A549 (cell line): ENCODE measurements at places on chromosomes 16 and 17. TPM values are rescaled to one million over a fixed set of nuclear protein-coding genes. Genes with fewer than 3 reads are reported as not detected.

GRCh38 chr16:19831678-19832077, 53.0 kb downstream of the GPRC5B start:
- DNase-seq, result no peak

- no peak for DNase-seq
Measured at GRCh38 chr17:35748341-35748841, 4.6 kb downstream of the GAS2L2 start.

GRCh38 chr16:81601601-81602255, 157.1 kb downstream of the CMIP start:
- DNase-seq, result no peak

GRCh38 chr16:75485230-75486013, 9.8 kb downstream of the CHST6 start:
- DNase-seq, result no peak

- DNase-seq, result no peak
Measured at GRCh38 chr16:5603836-5604235, 506.2 kb upstream of the EEF2KMT start.

GRCh38 chr16:25785361-25785760, 93.6 kb downstream of the HS3ST4 start:
- no peak for DNase-seq

GRCh38 chr16:85650844-85651628, 37.7 kb downstream of the GINS2 start:
- no peak for DNase-seq

DNA sequence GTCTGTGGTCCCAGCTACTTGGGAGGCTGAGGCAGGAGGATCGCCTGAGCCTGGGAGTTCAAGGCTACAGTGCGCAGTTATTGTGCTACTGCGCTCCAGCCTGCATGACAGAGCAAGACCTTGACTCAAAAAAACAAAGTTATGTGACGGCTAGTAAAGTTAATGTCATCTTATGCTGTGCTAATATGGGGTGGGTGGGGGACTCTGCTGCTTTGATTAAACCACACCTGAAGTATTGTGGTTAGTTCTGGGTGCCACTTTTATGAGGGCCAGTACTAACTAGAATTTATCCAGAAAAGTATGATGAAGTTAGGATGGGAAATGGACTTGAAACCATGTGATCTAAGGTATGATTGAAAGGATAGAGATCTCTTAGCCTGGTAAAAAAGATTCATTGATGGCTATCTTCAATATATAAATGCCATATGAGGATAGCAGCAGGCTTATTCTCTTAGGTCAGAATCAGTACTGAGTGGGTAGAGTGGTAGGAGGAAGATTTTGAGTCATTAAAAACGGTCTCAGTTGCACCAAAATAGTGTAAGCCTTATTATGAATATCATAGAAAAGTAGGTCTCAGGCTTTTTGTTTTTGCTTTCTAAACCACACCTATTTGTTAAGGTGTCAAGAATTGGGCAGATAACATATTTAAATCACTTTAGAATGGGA, 5.6 kb downstream of the WSB1 start:
- DNase-seq, result no peak

- DNase-seq, result no peak
Measured at GRCh38 chr16:51111759-51112158, 39.3 kb downstream of the SALL1 start.

DNA sequence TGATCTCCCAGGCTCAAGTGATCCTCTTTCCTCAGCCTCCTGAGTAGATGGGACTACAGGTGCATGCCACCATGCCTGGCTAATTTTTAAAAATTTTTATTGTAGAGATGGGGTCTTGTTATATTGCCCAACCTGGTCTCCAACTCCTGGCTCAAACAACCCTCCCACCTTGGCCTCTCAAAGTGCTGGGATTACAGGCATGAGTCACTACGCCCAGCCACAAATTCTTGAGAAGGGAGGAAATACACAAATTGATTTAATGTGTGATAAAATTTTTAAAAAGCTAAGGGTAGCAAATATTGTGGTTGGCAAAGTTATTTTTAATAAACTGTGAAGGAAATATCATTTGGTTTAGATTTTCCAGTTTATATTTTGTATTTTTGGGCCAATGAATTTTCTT, 9.6 kb downstream of the ITGAD start:
- no peak for DNase-seq

The PLXDC1 gene
- polyA plus RNA-seq, result 0.22 to 0.54 TPM (median 0.31 TPM) in 3 replicates

- DNase-seq, result no peak
Measured at GRCh38 chr17:8481089-8481488, 45.4 kb downstream of the NDEL1 start.

- peak; percentile 87 for DNase-seq
Measured at GRCh38 chr17:81481073-81481799, 31.4 kb downstream of the ACTG1 start.

- DNase-seq, result no peak
Measured at GRCh38 chr16:11964761-11965551, at the start of gene TNFRSF17. Gene TNFRSF17, plus strand, starts transcription at chr16:11965210. Its CDS starts 115 bp downstream, at chr16:11965325.

GRCh38 chr17:28807925-28808634, 34.5 kb downstream of the FAM222B start:
- peak; percentile 78 for DNase-seq

GRCh38 chr17:75812096-75813013, 27.7 kb downstream of the UNK start:
- DNase-seq, result no peak

- no peak for DNase-seq
Measured at GRCh38 chr17:46127524-46127923, 65.7 kb downstream of the KANSL1 start.

The SECTM1 gene
- polyA plus RNA-seq, result 1.5 to 2.5 TPM (median 2.0 TPM) in 3 replicates

The GJC1 gene
- 21.2 to 21.9 TPM (median 21.7 TPM) in 3 replicates for polyA plus RNA-seq

The SRCIN1 gene
- 2.1 to 3.4 TPM (median 2.6 TPM) in 3 replicates for polyA plus RNA-seq

The KRT23 gene
- polyA plus RNA-seq, result not detected in 3 replicates

DNA sequence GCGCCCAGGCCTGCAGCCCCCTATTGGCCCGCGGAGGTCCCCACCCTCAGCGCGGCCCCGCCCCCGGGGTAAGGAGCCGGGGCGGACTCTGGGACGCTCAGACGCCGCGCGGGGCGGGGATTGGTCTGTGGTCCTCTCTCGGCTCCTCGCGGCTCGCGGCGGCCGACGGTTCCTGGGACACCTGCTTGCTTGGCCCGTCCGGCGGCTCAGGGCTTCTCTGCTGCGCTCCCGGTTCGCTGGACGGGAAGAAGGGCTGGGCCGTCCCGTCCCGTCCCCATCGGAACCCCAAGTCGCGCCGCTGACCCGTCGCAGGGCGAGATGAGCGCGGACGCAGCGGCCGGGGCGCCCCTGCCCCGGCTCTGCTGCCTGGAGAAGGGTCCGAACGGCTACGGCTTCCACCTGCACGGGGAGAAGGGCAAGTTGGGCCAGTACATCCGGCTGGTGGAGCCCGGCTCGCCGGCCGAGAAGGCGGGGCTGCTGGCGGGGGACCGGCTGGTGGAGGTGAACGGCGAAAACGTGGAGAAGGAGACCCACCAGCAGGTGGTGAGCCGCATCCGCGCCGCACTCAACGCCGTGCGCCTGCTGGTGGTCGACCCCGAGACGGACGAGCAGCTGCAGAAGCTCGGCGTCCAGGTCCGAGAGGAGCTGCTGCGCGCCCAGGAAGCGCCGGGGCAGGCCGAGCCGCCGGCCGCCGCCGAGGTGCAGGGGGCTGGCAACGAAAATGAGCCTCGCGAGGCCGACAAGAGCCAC, at the start of gene NHERF1:
Gene NHERF1 (plus strand): TSS at position 100 of the 750 bp plus-strand sequence. CDS start 219 bp downstream, at position 319.
- peak; percentile 90 for DNase-seq

The CCDC144A gene
- 2.4 to 3.1 TPM (median 2.5 TPM) in 3 replicates for polyA plus RNA-seq
